HFFc6 (cell line): ENCODE measurements at places on chromosomes 16 and 17.

DNA sequence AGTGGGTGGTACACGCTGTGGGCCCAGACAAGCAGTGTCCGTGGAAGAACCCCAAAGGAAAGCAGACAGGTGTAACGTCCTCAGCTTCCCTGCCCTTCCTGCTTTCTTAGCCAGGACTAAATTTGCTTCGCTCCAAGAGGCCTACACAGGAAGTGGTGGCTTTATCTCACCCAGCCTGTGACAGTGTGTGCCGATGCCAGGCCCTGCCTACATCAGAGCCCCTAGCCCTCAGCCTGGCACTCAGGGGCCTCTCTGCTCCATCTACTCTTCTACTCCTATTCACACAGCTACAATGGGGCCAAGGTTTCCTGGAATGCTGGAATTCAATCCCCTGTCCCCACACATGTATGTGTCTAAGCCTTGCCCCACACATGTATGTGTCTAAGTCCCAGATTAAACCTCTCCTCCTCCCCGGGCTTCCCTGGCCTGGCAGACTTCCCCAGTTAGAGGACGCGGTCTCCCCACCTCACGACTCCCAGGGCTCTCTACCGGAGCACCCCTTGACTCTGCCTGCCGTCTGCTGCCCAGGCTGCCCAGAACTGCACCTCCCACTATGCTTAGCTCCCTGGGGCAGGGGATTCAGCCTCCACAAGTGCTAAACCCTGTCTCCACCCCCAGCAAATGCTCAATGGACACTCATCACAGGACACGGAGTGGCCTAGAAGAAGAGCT is 8.2 kb downstream of the PGAP3 start:
- no peak for DNase-seq

- DNase-seq, result peak; percentile 77
Observed at GRCh38 chr16:85162478-85163277, 50.4 kb upstream of the CIBAR2 start.

DNA sequence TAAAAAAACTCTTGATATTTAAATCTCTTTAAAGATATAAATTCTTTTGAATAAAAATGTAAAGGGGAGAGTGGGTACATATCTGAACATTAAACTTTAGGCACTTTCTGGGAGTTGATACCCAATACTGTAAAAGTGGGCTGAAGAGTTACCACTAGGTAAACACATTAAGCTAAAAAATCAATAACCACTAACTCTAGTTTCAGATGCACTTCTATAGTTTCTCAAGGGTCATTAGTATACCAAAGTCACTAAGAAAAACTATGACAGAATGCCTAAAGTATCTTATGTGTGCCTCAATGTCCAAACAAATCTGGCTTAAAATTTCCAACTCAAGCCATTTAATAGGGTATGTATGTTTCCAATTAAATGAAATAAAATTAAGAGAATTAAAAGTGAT is 13.1 kb upstream of the CFDP1 start:
- DNase-seq, result no peak

GRCh38 chr17:2083613-2084035 is 28.7 kb downstream of the HIC1 start:
- DNase-seq, result no peak

DNA sequence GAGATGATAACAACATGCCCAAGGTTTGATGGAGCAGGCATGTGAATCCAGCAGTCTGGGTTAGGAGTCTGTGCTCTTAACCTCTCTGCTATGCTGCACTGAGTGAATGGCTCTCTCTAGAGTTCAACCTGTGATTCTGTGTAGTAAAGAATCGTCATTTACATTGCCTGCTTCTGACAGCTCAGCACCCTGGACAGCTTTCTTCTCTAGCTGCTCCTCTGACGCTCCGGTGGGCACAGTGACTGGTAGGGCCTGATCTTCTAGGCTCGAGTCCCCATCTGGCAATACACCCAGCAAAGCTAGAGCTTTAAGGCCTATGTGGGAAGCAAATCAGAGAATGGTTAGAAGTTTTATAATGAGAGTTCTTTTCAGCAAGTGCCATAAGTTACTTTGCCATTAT is 85.3 kb upstream of the ATP2A3 start:
- DNase-seq, result no peak

GRCh38 chr16:88770461-88771293 is 14.3 kb downstream of the PIEZO1 start:
- no peak for DNase-seq

- no peak for DNase-seq
Observed at GRCh38 chr16:11072420-11073153, 128.2 kb downstream of the CLEC16A start.

DNA sequence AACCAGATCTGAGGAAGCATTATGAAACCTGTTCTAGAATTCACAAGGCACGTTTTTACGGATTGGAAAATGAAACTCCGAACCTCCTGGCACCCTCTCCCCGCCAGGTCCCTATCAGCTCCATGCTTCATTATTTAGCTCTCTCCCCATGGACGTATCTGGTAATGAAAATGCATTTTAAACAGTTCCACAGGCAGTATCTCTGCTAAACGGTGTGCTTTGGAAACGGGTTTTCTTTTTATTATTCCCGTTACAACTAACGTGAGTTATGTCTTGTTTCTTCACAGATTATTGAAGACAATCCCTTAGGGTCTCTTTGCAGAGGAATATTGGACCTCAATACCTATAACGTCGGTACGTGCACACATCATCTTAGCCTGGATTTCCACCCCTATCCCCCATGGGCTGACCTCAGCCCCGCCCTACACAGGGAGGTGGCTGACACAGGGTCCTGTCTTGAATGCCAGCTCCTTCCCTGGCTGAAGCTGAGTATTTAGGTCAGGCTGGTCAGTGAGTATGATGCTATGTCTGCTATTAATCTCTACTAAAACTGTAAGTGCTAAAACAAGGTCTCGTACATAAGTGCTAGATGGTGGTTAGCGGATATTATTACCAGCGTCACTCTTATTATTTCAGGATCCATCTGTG is 82.9 kb downstream of the SDR42E1 start:
- no peak for DNase-seq

GRCh38 chr17:41428591-41429291 is 4.4 kb upstream of the KRT37 start:
- no peak for DNase-seq

DNA sequence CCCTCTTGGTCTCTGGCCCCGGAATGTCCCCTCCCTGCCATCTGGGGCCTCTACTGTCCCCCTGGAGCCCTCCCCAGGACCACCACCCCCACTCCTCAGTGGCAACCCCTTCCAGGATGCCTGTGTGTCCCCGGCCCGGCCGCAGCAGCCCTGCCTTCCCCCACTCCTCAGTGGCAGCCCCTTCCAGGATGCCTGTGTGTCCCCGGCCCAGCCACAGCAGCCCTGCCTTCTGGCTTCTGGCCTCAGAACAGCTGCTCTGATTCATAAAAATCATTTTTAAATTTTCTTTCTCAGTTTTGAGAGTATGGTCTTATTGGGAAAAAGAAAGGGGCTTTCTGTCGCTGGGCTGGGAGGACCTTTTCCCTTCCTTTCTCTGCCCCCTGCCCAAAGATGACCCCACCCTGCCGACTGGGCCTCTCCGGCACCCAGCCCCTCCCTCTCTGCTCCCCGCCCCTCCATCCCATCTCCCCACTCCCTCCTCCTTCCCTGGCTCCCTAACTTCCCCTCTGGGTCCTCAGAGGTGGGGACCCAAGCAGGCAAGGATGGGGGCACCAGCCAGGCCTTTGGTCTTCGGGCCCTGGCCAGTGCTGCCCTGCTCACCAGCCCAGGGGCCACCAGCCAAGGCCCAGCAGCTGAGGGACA is 40.5 kb downstream of the BAHCC1 start:
- DNase-seq, result no peak

GRCh38 chr17:1641065-1641403 is 4.5 kb downstream of the SCARF1 start:
- DNase-seq, result no peak

- no peak for DNase-seq
Observed at GRCh38 chr17:71801301-71801700, 319.5 kb upstream of the SOX9 start.

DNA sequence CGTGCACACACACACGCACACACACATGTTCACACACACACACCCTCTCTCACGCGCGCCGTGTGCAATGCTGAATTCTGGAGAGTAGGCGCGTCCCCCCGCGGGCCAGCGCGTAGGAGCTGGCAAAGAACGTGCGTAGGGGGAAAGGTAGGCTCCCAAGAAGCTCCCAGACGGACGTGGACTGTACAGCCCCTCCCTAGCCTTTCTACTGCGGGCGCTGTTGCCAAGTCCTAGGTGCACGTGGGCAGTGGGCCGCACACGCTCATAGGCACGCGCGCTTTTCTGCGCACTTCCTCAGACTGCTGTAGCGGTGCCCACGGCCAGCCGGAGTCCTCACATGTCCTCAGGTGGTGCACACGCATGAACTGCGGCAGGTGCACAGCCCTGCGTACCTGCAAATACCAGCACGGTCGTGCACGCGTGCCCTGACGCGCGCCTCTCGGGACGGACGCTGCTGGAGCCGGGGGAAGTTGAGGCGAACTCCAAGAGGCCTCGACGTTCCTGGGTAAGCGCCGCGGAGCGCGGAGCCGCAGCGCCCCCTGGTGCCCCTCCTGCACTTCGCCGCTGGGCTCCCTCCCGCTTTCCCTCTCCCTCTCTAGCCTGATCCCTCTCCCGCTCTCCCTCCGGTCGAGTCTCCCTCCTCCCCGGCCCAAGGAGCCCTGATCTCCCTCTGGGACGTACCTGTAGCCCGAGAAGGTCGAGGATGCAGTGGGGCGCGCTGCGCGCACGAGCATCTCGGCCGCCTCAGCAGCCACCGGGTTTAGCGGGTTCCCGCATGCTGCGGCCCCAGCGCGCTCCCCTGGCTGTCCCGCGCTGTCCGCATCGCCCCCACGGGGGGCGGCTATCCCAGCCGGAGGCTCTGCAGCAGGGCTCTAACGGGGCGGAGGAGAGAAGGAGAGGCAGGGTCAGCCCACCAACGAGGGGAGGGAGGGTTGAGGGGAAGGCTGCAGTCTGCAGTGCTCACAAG is 749 bp downstream of the GRIN2A start:
- DNase-seq, result peak; percentile 25

- no peak for DNase-seq
Observed at GRCh38 chr16:3074860-3075522, 9.6 kb downstream of the IL32 start.

DNA sequence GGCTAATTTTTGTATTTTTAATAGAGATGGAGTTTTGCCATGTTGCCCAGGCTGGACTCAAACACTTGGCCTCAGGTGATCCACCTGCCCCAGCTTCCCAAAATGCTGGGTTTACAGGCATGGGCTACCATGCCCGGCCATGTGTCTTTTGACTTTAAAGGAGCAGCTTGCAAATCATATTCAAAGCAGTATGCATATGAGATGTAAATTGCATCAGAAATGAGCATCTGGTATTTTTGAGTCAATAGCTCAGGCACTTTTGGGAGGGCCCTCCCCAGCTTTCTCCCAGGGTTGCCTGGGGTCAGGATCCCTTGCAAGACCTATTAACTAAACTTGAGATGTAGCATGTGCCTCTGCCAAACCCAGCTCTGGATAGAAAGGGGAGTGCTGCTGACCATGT is 21.5 kb downstream of the EPOP start:
- no peak for DNase-seq

DNA sequence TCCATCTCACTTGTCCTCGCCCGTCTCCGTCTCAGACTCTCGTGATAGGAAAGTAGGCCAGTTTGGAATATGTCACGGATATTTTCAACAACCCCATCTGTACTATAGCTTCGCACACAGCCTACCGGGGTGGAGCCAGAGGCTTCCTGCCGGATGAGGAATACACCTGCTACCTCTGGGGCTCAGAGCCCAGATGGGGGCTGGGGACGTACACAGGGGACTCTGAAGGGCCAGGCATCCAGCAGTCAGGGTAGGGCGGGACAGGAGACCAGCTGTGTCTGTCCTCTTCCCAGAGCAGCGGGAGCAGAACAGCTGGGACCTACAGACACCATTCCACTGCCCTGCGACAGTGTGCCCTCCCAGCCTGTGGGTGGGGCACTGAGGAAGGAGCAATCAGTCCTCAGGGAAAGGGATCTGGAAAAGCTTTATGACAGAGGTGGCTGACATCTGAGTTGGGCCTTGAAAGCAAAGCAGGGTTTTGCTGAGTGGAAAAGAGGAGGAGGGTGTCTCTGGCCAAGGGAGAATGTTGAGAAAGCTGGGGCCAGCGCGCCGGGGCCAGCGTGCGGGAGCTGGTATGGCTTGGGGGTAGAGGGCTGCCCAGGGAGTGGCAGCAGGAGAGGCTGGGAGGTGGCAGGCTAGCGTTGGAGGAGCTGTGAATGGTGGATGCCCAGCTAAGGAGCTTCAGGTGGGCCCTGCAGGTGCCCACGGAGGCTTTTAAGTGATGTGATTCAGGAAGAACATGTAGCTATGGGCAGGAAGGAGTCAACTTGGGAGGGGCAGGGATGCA is 11.5 kb upstream of the SRCIN1 start:
- DNase-seq, result no peak

DNA sequence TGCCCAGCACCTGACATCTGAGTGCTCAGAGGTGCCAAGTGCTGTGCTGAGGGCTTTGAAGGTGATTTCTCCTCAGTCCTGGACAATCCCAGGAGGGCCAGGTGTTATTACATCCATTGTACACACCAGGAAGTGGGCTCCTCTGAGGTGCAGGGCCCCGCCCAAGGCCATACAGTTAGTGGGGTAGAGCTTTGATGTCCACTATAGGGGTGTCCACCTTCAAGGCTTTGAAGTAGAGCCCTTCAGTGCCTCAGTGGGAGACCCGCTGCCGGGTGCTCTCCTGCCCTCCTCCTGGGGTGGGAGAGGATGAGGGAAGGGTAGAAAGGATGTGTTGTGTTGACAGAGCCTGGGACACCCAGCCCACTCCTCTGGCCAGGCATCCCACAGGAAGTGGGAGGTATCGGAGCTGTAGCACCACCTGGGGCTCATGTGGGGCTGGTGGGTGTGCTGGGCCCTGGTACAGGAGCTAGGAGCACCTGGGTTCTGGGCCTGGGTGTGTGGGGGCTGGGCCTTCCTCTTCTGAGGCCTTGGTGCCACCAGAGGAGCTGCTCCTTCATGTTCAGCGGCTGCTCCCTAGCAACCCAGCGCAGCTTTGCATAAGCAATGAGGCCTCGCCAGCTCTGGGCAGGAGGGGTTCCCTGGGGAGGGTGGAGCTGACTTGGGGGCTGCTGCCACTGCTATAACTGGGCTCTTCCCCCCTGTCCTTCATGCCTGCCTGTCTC is 7.4 kb downstream of the LASP1 start:
- DNase-seq, result no peak

DNA sequence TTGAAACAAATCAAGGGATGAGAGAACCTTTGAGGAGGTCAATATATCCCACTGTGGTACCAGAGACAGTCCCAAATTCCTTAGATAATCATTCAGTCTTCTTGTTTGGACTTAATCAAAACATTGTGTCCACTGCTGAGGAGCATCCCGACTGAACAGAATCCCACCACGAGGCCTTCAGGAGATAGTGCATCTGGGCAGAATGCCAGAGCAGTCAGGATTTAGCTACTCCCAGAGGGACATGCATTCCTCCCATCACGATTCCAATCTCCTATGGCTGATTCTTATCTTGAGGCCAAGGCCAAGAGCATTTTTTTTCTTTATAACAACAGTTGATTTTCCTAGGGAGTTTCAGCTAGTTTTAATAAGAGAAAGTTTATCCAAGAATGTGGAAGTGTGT is 87.4 kb upstream of the COX10 start:
- DNase-seq, result no peak
